Left kidney (tissue), 8 donors: ENCODE measurements at places on chromosomes 5 and 9.

GRCh38 chr9:26604076-26604662 lies 288.4 kb downstream of the CAAP1 start:
- no peak for DNase-seq

DNA sequence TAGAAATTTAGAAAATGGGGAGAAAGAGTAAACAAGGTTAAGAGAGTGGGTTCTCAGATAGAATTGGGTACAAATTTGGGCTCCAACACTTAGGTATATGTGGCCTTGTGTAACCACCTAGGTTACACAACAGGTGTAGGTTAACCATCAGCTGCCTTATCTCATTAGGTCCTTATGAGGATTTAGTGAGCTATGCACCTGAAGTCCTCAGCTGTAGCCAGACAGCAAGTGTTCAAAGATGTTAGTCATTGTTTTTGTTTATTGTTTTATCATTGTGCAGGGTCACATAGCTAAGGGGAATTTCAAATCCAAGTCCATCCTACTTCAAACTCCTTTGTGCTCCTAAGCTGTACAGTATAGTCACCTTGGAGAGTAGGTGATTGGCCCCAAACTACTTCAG lies 970 bp upstream of the TRIM32 start:
- no peak for DNase-seq

DNA sequence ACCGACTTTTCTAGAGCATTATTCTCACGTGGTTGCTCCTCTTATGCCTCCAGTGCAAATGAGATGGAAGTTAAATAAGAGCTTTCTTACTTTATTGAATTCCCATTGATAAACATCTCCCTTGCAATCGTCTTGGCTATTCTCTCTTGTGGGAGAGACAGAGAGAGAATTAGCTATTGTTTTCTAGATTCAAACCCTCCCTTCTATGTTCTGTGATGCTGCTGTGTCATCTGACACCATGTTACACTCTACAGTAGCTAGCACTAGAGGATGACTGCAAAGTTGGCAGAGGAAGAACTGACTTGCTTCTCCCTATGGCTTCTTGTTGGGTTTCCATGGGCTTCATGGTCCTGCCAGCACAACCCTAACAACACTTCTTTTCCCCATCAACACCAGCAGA lies 134.6 kb upstream of the RANBP3L start:
- DNase-seq = no peak

- no peak for DNase-seq
Measured at GRCh38 chr5:169213479-169213878, 87.5 kb downstream of the SLIT3 start.

DNA sequence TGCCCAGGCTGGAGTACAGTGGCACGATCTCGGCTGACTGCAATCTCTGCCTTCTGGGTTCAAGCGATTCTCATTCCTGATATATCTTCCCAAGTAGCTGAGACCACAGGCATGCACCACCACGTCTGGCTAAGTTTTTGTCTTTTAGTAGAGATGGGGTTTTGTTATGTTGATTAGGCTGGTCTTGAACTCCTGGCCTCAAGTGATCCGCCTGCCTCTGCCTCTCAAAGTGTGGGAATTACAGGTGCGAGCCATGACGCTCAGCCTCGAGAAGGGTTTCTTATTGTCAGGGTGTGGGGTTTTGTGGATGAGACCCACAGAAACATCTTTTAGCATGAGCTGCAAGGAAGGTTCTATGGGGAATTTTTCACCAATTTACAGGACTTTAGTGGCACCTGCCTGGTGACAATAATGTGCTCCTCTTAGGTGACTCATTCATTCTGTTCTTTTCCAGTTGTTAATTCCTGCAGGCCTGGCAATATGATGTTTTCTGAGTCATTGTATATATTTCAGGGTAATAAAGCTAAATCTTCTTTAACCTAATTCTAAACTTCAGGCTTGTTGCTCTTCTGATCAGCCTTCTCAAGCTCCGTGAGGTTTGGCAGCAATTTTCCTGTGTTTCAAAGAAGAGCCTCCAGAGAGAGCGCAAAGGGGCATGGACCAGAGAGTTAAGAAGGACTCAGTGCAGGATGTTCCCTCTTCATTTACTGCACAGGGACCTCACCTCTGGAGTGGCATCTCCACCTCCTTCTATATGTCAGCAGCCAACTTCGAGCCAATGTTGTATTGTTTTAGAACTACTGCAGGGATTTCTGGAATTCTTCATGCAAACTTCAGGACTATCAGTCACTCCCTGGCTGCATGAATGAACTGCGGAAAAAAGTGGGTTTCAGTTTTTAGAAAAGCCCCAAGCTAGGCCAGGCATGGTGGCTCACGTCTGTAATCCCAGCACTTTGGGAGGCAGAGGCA lies 77.8 kb upstream of the ZNF618 start:
- DNase-seq = no peak

DNA sequence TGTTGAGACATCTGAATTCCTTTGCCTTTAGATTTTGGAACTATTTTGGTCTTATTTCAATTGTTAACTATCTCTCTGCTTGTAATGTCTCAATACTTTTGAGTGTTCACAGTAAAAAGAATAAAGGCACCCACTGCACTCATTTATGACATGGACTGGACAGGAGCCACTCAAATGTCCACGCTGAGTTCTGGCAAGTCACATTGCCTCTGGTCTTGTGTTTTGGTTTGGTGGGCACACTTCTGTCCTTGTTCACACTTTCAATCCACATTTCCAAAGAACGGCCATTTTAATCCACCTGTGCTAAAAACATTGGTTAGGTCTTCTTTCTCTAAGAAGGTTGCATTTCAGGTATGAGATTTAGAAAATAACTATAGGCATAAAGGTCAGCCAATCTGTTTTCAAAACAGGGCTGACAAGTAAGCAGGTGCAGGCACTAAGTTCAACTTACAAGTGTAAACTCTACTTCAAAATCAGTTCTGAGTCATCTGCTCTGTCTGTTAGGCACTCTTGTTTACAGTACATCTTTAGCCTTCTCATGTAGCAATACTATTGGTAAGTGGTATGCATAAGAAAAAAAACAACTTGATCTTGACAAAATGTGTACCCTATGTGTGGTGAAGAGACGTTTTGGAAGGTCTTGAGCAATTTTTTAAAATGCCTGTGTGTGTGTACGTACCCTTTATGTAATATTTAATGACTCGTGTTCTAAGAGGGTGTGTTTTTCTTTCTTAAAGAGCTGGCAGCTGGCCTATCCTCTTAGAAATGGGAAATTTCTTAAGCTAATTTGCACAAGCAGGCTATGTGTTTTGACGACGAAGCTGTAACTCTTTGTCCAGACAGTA lies 31.5 kb upstream of the ZFAND5 start:
- no peak for DNase-seq

DNA sequence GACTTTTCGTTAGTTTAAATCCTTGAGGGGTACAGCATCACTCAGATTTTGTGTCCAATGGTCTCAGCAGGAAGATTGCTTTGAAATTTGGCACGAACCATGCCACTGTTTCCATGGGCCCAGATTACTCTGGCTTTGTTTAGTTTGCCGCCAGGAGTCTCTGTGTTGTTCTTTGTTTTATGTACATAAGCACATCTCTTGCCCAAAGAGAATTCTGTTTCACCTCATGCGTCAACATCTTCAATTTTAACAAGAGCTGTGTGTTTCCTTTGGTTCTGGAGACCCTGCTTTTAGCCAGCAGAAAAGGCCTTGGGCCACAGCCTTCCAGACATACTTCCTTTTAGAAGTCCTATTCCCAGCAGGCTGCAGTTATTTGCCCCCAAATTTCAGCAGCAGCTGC lies 62.4 kb downstream of the TNPO1 start:
- DNase-seq = no peak

DNA sequence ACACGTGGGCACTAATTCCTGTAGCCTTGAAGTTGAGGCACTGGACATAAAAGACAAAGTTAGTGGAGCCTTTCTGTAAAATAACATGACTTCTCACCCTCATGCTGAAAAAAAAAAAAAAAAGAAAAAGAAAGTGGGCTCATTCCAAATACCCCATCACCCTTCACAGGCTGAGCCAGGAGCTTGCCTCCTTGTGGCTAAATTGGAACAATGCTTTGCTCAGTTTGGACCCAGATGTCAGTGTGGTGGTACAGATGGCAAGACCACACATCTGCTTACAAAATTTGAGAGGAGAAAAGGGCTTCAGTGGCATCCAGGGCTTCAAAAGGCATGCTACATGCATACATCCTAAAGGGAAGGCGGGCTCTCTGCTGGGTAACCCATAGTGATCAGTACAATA lies 342.8 kb downstream of the EBF1 start:
- DNase-seq = no peak

DNA sequence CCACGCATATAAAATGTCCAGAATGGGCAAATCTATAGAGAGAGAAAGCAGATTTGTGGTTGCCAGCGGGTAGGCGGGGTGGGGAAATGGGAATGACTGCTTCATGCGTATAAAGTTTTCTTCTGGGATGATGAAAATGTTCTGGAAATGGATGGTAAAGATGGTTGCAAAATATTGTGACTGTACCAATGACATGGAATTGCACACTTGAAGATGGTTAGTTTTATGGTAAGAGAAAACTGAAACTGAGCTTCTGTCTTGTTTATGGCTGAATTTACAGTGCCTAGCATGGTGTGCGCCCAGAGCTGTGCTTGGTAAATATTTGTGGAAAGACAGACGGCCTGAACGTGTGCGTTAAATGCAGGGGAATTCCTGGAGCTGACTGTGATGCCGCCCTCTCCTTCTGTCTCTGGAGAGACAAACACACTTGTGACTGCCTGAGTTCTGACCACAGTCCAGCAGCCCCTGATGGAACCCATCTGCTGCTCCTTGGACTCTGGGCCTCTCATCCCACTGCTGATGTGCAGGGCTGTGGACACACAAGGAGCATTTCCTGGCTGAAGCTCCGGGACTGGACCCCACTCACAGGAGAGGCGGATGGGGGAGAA lies 8.6 kb upstream of the PTGES start:
- no peak for DNase-seq

DNA sequence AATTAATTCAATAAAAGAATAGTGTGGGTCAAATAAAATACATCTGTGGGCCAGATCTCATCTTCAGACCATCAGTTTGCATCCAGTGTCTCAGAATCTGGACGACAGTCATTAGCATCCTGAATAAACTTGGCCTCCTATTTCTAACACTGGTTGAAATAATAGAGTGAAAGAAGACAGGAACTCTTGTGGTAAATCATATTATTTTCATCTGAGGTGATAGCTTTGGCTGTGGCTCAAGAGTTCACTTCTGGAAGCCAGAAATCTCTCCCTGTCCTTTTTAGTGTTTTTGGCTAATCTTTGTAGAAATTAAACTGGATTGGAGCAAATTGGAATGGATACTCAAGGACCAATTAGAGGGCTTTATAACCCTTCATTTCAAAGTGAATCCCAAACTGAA lies 63.4 kb upstream of the HMHB1 start:
- no peak for DNase-seq

DNA sequence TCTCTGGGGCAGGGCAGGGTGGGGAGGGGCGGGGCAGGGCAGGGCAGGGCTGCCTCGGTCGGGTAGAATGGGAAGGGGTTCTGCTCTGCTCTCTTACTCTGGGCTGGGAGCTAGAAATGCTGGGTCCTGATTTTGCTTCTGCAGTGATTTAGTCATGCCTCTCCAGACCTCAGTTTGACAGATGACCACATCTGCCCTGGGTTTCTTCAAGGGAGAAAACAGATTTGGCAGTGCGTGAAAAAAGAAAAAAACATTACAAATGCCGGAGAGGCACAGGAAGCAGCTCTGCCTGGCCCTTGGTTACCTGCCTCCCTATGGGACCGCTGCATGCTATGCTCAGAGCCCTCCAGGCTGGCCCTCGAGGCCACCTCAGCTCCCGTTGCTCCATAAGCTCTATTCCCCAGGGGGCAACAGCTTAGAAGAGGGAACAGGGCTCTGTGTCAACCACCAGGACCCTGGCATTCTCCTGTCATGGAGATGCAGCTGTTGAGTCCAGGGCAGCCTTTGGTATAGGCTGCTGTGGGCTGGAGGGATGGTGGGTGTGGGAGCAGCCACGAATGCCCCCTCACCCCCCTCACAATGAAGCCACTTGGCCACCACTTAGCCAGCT lies 53.2 kb upstream of the UBTD2 start:
- DNase-seq = no peak

- no peak for DNase-seq
Measured at GRCh38 chr5:173855162-173855994, 32.8 kb upstream of the CPEB4 start.

GRCh38 chr9:123149067-123149466 lies 115.6 kb downstream of the GPR21 start:
- no peak for DNase-seq
